ENCODE measurements at places on chromosomes 16 and 17.

DNA sequence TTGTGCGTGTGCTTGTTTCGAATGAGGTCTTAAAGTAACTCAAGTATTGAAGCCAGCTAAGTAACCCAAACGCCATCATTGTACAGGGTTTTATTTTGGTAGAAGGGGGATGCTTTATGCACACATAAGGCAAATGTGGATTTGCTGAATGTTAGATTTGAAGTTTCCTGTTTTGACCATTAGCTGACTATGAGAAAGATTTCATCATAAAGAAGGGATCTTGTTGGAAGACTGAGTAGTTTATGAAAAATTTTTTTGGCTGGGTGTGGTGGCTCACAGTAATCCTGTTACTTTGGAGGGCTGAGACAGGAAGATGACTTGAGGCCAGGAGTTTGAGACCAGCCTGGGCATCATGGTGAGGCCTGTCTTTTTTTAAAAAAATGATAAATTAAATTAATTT is 10.0 kb upstream of the ZFP3 start:
- no peak for DNase-seq

GRCh38 chr17:77531641-77532040 is 390.9 kb downstream of the SEC14L1 start:
- DNase-seq = no peak

DNA sequence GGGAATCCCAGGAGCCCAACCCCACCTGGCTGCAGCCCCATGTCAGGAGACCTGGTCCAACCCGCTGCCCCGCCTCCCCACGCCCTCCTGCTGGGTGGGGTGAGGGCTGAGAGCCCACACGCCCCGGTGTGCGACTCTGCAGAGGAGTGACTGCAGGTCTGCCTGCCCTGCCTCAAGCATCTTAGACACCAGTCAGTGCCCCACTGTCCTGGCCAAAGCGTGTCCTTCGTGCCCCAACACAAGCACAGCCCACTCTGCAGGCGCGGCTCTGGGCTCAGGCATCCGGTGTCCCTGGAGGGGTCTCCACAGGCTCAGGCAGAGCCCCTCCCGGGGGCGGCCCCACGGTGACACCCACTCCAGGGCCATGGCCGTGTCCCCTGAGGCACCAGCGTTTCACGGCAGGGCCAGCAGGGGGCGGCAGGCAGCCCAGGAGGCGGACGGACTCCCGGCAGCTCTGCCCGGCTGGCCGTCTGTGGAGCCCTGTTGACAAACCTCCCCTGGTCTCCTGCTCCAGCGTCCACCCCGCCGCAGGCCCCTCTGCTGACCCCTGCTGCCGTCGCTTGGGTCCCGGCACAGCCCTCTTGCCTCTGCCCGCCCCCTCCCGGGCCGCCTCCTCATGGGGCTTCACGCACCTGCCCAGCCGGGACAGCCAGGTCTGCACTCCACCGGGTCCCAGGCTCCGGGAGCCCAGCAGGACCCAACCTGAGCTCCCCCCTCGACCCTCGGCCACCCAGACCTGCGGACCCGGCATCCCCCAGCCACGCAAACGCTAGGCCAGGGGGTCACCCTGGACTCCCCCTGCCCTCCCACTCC is 8.6 kb upstream of the UBE2I start:
- peak; percentile 84 for DNase-seq

- DNase-seq = peak; percentile 51
Measured at GRCh38 chr16:19380328-19380727, 37.4 kb upstream of the TMC5 start.

GRCh38 chr17:57928928-57929327 is 26.3 kb downstream of the CUEDC1 start:
- DNase-seq = no peak

DNA sequence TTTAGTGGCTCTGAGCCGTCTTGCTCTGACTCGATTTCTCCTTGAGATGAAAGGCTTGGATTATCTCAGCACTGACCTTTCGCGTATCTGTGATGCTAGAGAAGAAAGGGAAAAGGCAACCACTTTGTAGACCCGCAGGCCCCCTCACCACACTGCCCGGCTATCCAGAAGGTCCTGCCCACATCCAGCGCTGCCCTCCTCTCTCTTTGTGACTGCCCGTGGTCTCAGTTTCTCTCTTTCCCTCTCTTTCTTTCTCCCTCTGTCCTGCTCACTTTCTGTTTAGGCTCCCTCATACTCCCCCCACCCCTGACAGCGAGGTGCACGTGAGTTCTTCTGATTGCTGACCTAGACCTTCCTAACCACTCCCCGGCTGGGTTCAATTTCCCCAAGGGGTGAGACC is 12.8 kb upstream of the TBX21 start:
- peak; percentile 45 for DNase-seq

DNA sequence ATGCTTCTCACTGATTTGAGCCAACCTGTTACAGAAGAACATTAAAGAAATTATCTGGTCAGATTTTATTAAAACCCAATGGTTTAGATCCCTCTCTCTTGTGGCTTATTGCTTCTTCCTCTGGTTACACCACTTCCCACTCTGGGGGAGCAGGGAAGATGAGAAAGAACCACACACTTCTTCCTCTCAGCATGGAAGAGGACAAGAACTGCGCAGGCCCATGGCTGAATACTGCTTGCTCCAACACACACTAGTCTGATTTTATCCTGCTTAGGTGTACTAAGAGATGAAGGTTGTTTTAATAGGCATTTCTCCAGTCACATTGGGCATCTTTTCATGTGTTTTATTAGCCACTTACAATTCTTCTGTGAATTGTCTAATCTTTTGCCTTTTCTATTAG is 27.6 kb downstream of the MAP3K3 start:
- DNase-seq = no peak

- DNase-seq = peak; percentile 91
Measured at GRCh38 chr17:76385892-76386786, 1.7 kb downstream of the SPHK1 start.

DNA sequence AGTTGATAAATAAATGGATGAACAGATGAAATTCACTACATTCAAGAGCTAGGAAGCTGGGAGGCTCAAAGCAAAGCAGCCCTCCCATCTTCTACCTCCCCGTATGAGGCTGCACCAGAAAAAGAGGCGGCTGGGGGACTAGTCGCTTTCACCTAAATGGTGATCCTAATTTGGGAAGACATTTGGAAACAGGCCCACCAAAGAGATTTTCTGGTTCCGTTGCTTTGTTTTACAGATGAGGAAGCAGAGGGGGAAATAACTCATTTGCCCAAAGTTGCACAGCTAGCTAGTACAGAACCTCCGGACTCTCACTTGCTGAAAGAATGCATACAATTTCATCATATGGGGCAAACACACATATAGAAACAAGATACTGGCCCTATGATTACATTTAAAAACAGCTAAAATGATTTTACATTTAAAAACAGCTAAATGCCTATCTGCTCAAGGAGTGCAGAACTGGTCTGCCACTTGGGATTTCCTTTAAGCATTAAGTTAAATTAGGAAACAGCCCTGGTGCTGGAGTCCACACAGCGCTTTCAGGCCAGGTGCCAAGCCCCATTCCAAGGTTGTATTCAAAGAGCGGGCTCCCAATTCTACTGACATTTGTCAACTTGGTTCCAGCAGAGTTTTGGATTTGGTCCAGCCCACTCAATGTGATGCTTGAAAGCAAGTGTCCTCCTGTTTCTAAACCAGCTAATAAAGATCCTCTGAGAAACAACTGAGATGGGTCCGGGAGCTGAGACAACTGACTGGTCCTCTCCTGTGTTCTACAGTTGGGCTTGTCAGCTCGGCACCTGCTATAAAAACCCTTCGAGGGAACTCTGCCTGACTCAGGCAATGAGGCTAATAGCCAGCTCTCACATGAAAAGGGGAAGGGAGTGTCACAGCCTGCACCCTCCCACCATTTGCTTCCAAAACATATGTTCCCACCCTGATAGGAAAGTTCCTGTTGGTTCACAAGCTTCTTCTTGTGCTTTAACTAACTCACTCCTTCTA is 11.7 kb downstream of the ERN1 start:
- DNase-seq = no peak

DNA sequence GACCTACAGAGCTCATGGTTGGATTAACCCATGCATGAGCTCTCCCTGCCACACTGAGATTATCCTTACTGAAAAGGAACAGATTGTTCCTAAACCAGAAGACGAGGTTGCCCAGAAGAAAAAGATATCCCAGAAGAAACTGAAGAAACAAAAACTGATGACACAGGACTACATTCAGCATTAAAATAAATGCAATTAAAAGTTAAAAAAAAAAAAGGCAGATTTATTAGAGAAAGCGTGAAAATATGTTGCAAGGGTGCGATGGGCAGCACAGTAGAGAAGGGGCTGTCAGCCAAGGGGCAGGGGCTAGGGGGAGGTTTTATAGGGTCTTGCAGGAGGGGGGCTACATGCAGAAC is 40.2 kb upstream of the BPTF start:
- no peak for DNase-seq

GRCh38 chr16:24552705-24553246 is 13.4 kb downstream of the RBBP6 start:
- DNase-seq = no peak

DNA sequence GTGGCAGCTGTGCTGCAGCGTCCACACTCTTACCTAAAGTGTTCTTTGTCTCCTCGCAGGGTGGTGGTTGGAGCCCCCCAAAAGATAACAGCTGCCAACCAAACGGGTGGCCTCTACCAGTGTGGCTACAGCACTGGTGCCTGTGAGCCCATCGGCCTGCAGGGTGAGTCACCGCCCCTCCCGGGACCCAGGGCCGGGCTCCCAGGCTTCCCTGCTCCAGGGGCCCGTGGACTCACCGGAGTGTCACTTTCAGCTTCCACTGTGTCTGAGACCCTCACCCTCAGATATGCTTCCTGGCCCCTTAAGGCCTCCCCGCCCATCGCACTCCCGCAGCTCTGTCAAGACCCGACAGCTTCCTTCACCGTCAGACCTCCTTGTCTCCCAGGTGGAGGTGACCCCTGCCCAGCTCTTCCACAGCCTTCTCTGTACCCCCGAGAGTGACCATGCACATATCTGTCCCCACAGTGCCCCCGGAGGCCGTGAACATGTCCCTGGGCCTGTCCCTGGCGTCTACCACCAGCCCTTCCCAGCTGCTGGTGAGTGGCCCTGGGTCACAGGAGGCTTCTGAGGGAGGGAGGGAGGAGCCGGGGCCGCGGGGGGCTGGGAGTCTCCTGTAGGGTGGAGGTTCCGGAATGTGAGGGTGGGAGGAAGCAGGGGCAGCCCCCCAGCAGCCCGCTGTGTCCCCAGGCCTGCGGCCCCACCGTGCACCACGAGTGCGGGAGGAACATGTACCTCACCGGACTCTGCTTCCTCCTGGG is 1.8 kb downstream of the ITGAX start:
- DNase-seq = no peak

GRCh38 chr16:80084614-80085013 is 456.2 kb upstream of the DYNLRB2 start:
- DNase-seq = no peak

DNA sequence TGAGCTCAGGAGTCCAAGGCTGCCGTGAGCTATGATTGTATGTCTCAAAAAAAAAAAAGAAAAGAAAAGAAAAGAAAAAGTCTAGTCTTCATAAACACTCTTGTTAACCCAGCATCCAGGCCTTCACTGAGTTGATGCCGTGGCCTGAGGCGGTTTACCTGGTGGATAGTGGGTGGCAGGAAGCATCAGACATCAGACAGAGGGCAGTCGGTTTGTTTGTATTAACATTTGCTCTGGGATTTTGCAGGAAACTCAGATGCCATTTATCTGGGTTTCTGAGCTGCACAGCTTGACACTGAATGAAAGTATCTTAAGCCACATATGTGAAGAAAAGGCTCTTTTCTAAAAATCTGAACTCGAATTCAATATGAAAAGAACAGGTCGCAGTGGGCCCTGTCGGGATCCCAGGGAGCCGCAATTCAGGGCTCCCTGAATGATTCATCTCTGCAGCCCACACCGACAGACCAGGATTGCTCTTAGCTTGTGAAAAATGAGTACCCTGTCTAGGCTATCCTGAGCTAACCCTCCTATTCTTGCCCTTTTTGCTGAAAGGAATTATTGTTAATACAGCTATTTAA is 1.1 kb upstream of the DBNDD1 start:
- no peak for DNase-seq

GRCh38 chr16:20883554-20884239 is 16.5 kb downstream of the DCUN1D3 start:
- no peak for DNase-seq

DNA sequence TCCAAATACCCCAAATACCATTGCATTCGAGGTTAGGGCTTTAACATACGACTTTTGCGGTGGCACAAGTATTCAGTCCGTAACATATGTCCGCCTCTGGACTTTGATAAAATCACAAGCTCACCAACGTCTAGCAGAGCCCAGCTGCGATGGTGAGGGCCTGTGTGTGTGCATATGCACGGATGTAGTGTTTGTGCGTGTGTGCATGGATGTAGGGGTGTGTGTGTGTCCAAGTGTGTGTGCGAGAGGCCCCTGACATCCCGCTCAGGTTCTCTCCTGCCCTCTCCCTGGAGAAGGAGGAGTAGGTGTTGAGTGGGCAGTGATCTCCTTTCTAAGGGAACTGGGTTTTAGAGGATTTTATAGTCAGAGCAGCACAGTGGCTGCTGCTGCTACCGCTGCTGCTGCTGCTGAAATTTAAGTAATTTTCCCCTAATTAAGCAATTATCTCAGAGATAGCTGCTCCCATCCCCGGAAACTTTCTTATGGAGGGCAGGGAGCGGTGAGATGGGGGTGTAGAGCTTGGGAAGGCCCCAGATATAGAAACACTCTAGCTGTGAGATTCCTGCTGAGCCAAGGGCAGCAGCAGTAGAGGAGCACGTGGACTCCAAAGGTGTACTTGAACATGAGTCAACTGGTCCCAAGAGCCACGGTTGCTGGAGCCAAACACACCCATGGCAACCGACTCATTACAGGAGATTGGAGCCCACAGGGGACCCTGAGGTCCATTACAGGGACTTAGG is 121.7 kb upstream of the SDK2 start:
- DNase-seq = no peak

DNA sequence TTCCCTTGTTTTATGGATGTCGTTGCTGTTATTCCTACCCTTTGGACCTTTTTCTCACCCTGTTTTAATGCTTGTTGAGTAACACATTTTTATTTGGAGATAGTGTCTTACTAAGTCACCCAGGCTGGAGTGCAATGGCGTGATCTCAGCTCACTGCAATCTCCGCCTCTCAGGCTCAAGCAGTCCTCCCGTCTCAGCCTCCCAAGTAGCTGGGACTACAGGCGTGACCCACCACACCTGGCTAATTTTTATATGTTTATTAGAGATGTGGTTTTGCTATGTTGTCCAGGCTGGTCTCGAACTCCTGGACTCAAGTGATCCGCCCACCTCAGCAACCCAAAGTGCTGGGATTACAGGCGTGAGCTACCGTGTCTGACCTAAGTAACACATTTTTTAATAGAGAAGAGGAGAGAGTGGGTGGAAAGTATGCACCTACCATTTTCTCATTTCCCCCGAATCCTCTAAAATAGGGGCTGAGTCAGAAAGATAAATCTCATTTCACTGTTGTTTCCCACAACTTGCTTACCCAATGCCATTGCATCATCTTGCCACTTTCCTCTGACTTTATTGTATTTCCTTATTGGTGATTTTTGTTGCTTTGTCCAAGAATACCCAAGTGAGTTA is 7.0 kb downstream of the DHX40 start:
- no peak for DNase-seq

Measured in activated CD8-positive, alpha-beta memory T cell treated with anti-CD3 and anti-CD28 coated beads, Interleukin-2, amount 10 ng/mL, durations not matched to agents 7 days and 5 days (primary cell).